ENCODE measurements at places on chromosomes 2 and 18.
A peak's percentile ranks its signal among the peaks of the same experiment; 100 is the strongest.

GRCh38 chr18:3224223-3224622 is 4.5 kb upstream of the MYOM1 start:
- no peak for DNase-seq

GRCh38 chr18:13381944-13382365 is 163.4 kb downstream of the LDLRAD4 start:
- DNase-seq = peak; percentile 84

DNA sequence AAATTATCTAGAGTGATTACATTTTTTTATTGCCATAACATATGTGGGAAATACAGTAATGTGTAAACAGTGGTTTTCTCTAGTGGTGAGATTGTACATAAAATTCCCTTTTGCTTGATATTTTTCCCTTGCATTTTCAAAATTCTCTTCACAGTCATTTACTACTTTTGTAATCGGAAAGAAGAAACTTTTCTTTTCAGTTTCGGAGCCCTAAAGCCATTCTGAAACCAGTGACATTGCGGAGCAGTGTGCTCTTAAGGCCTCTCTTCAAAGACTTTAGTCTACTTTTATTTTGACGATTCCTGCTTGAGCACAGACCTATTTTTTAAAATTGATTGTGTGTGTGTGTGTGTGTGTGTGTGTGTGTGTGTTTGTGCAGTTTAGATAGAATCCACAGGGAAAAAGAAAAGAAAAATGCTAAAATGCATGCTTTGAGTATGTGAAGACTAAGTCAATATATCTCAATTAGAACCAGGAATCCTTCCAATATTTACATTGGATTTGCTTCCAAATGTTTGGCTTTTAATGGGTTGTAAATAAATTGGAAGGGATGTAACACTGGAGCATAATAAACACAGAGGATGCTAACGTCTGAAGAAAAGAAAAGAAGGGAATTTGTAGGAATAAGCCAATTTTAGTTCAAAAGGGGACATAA is 357.4 kb downstream of the RND3 start:
- no peak for DNase-seq

- DNase-seq = no peak
Measured at GRCh38 chr2:44135771-44136170, 32.9 kb upstream of the PPM1B start.

- DNase-seq = no peak
Measured at GRCh38 chr18:7436166-7436565, 130.9 kb upstream of the PTPRM start.

DNA sequence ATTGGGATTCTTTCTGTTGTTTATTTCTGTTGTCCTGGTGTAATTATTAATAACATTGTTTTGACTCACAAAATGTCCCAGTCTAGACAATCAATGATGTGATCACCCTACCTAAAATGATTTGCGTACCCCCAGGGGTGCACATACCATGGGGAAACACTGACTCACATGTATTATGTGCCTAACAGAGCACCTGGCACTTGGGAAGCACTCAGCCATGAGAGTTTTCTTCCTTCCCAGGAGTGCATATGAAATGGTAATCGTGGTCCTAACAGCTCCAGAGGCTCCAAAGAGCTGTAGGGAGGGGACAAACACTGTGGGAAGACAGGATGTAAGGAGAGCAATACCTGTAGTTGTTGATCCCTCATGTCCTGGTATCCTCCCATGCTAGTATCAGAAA is 187.8 kb upstream of the ERBB4 start:
- DNase-seq = no peak

- DNase-seq = no peak
Measured at GRCh38 chr2:29796446-29796845, 124.9 kb downstream of the ALK start.

DNA sequence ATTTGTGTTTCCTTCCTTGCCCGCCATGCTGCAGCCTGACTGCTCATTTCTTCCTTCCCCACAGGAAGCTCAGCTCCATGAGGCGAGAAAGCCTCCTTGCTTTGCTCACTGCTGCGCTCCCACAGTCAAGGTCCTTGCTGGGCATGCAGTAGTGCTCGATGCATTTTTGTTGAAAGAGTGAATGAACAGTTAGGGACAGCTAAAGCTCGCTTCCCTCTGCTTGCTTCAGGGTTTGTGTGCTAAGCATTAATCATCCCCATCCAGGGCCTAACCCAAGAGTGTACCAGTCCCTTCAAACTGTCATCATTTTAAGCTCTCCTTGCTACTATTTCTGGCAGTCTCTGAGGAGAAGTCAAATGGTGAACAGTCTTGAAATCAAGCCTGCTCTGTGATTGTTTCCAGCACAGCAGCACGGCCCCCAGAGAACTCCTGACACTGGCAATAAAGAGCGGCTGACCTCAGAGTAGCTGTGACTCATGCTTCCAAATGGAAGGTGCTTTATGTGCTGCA is 171.7 kb upstream of the SOX11 start:
- no peak for DNase-seq

DNA sequence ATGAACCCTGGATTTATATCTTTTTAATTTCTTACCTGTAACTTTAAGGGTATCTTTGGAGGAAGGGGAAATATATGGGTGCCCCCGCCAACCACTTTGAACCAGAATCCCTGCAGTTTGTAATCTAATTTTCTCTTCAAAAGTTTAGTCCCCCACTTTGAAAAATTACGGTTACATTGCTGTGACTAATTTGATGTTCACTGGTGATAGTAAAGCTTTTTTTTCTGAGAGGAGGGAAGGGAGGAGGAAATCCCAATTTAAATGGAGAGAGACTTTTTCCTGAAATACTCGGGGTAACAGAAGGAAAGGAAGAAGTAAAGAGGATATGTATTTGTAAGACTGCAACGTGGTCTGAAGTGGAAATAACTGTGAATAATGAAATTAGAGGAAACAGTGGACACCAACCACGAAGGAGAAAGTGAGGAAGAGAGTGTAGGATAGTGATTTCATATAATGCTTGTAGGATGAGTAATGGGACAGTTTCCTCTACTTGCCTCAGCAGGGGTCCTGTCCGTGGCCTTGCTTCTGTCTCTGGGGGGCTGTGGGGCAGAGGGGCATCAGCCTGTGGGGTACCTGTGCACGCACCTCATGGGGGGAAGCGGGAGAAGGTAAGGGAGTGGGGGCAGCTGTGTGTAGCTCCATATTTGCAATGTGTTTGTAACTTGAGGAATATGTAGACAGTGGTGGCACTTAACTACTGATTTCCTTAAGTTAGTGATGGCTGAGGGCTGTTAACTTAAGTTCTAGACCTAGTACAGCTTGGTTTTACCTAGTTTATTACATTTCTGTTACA is 161.1 kb downstream of the LTBP1 start:
- no peak for DNase-seq

GRCh38 chr2:58899692-58900091 is 658.6 kb upstream of the FANCL start:
- no peak for DNase-seq

GRCh38 chr2:236161082-236161462 is 7.1 kb downstream of the GBX2 start:
- DNase-seq = no peak

- no peak for DNase-seq
Measured at GRCh38 chr2:240170354-240170735, 29.9 kb upstream of the OTOS start.

DNA sequence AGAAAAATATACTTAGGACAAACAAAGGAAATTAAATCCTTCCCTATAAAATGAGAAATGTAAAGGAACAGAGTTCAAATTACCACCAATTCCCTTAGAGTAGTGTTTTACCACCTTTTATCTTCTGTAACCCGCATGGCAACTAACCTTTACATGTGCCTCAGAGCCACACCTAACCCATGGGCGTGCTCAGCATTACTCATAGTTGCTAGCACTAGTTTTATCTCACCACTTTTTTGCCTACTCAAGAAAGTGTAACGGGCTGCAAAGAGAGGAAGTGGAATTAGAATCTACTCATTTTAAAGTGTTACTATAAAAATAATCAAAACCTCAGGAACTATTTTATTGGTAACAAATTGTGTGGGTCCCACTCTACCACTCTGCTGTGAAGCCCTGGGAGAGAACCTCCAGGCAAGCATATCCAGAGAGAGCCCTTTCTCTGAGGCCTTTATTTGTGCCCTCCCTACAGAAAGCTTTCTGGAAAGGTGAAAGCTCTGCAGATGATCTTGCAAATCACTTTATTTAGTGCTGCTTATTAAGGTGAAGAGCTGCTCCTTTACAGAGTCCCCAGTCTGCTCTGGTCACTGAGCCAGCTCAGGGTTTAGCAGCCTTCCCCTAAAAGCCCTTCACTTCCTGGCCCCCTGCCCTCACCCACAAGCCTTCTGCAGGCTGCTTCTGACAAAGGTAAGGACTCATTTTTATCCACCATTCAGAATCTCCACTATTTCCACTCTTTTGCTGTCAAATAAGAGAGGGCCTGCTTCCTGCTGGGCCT is 98.8 kb downstream of the TRABD2A start:
- DNase-seq = no peak

- no peak for DNase-seq
Measured at GRCh38 chr18:74390900-74391299, 66.2 kb downstream of the DIPK1C start.

- DNase-seq = no peak
Measured at GRCh38 chr2:161981679-161982250, 92.2 kb downstream of the DPP4 start.

- DNase-seq = no peak
Measured at GRCh38 chr2:206245265-206245672, 29.2 kb upstream of the ZDBF2 start.

GRCh38 chr18:33282142-33282541 is 158.4 kb downstream of the CCDC178 start:
- DNase-seq = no peak

- no peak for DNase-seq
Measured at GRCh38 chr2:17162713-17163112, 355.5 kb downstream of the RAD51AP2 start.

Data from suprapubic skin (tissue), 4 donors.